ENCODE measurements at places on chromosomes 2 and 18.

DNA sequence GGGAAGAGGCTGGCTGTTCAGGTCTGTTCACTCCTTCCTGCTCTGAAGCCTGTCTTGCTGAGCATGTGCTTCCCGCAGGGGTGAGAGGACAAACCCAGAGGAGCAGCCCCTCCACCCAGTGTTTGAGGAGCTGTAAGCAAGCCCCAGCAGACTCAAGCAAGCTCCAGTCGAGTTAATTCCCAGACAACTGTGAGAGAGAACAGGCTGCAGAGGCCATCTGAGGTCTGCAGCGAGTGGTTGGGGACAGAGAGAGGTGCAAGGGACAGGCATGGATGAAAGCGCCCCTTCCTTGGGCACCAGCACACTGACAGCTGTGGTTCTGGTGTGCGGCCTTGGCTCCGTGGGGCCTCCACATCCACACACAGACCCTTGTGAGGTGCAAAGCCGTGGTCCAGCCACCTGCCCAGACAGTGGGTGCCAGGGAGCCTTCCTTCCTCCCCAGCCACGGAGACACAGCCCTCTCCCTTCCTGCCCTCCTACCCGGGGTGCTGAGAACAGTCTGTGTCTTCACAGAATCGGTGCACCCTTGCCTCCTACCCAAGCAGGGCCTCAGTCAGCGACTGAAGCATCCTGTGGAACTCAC, 36.2 kb downstream of the MAL start:
- DNase-seq, result no peak

- DNase-seq, result no peak
Measured at GRCh38 chr18:58113337-58113736, 69.3 kb downstream of the NEDD4L start.

DNA sequence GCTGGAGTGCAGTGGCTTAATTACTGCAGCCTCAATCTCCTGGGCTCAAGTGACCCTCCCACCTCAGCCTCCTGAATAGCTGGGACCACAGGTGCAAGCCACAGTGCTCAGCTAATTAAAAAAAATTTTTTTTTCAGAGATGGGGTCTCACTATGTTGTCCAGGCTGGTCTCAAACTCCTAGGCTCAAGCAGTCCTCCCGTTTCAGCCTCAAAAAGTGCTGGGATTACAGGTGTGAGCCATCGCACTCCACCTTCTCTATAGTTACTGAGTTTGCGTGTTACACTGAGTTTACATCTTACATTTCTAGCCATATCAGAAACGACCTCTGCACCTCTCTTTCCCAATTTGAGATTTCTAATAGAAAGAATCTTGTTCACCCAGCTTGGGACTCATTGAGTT, 53.6 kb upstream of the EML4 start:
- no peak for DNase-seq

GRCh38 chr2:164697688-164698461, 76.6 kb upstream of the GRB14 start:
- DNase-seq, result no peak

- no peak for DNase-seq
Measured at GRCh38 chr2:21277068-21278056, 153.6 kb downstream of the TDRD15 start.

GRCh38 chr18:42305869-42306593, 351.0 kb downstream of the PIK3C3 start:
- no peak for DNase-seq

- no peak for DNase-seq
Measured at GRCh38 chr18:27042177-27042576, 142.9 kb downstream of the CHST9 start.

- no peak for DNase-seq
Measured at GRCh38 chr2:240121675-240122074, 14.4 kb downstream of the COPS9 start.

GRCh38 chr18:79953971-79954651, 2.7 kb upstream of the SLC66A2 start:
- DNase-seq, result no peak

DNA sequence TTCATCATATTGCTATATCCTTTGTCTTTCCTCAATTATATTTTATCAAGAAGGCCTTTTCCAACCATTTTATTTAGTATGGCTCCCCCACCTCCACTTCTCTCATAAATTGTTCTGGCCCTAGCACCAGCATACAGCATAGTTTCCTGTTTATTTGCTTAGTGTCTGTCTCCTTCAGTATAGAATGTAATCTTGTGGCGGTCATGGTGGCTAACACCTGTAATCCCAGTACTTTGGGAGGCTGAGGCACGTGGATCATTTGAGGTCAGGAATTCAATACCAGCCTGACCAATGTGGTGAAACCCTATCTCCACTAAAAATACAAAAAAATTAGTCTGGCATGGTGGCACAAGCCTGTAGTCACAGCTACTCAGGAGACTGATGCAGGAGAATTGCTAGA, 39.6 kb upstream of the CLASP1 start:
- no peak for DNase-seq

- no peak for DNase-seq
Measured at GRCh38 chr2:71725836-71726235, 272.5 kb downstream of the DYSF start.

DNA sequence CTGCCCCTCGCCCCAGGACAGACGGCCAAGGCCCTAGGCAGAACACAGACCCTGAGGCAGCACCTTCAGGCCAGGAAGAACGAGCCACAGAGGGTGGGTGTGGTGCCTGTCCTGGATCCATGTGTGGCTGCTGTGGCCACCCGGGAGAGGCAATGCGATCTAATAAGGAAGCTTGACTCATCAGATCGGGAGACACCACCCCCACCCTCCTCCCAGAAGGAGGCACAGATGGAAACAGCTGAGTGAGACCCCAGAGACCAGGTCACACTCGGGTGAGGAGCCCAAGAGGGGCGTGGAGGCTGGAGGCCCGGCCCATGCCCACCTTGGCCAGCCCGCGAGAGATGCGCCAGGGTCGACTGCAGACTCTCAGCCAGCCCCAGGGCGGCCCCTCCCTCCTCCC, 20.3 kb downstream of the KCNG2 start:
- DNase-seq, result no peak

GRCh38 chr2:234669621-234670020, 172.7 kb upstream of the ARL4C start:
- DNase-seq, result no peak

DNA sequence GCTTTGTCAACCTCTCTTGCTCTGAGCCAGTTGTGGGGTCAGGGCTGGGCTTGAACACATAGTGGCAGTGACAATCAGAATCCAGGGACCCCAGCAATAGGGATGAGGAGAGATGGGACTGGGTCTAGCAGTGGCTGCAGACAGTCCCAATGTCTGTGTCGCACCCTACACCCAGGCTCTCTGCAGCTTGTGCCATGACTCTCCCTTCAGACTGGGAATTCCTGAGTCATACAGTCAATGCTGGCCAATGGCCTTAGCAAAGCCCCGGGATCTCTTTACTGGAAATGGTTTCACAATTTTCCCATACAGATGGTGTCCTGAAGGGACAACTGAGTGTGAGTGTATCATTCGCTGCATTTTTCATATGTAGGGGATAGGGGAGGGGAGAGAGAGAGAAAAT, 74.2 kb upstream of the CELF4 start:
- no peak for DNase-seq

DNA sequence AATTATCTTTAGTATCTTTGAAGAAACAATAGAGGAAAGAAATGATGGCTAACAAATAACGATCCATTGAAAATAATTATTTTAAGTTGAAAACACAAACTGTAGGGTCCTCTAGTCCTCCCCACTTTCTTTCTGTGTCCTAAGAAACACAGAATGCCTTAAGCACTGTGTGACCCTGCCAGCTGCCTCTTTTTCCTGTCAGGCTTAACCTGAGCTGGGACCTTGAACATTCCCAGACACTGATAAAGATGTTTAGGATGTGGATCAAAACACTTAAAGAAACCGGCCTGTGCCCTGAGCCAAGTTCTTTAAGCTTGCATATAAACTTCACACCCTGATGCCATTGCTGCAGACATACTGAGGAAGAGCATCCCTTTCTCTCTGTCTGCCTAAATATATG, 755.4 kb upstream of the VRK2 start:
- no peak for DNase-seq

DNA sequence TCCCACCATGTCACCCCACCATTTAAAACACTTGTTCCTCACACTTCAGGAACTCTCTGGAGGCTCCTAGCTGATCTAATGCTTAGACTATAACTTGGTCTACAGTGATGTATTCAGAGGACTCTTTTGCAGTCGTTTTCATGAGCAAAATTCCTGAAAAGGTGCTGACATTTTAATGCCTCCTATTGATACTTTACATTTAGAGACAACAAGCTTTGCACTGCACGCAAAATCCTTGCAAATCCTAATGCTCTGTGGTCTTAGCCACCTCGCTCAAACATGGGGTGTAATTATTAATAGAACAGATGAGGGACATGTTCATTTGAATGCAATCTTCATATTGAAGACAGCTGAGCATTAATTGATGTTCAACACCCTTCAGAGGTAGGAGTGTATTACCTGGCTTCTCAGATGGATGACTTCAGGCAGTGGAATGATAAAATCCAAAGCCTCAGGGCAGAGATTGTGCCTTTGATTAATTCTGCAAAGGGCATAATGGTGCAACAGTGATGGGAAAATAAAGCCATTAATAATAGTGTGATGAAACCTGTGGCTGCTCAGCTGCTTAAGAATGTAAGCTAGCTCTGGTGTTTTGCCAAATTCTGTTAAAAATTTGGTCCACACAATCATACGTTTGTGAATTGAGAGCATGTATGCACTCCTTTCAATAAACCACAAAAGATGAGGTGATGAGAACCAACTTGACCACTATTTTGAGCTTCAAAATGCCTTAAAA, 5.4 kb downstream of the CTAGE1 start:
- no peak for DNase-seq

GRCh38 chr2:231344851-231345250, 50.7 kb upstream of the B3GNT7 start:
- no peak for DNase-seq

- DNase-seq, result no peak
Measured at GRCh38 chr2:106572541-106573450, 85.6 kb downstream of the CD8B2 start.

DNA sequence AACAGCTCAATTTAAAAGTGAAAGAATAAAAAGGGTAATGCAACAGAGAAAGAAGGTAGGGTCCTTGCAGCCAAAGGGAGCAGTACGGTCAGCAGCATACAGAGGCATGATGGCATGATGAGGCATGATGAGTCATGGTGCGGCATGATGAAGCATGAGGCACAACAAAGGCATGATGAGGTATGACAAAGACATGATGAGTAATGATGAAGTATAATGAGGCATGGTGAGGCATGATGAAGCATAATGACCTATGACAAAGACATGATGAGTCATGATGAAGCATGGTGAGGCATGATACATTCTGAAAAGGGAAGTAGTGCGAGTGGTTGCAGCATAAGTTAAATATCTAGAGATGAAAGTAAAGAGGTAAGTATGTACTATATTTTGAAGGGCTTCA, 673.2 kb downstream of the TMEM182 start:
- DNase-seq, result no peak

- DNase-seq, result no peak
Measured at GRCh38 chr2:70558195-70558808, 4.7 kb upstream of the TGFA start.

DNA sequence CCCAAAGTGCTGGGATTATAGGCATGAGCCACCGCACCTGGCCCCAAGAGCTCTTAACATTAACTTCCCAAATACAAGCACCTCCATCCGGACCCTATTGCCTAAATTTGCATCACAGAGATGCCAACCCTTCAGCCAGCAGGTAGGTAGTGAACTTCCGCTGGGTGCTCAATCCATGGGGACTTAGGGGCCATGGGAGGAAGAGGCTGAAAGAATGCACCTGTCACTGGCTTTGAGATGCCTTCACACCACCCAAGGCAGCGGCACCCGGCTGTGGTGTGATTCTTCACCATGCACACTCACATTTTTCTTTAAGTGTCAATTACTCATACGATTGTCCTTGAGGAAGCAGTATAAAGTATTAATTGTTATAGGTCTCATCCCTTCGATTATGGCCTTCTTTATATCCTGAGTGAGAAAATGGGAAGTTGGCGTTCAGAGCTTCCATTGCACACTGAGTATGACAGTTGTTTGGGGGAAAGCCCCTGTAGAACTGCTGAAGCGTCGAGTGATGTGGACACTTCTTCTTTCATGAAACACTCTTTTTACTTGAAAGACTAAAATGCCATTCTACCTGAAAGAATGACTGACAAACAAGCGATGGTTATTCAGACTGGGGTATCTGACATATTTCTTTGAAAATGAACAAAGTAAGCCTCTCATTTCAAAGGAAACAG, 51.8 kb upstream of the BIN1 start:
- DNase-seq, result no peak

GRCh38 chr2:219713110-219713509, 85.7 kb downstream of the SLC4A3 start:
- DNase-seq, result no peak

- no peak for DNase-seq
Measured at GRCh38 chr2:157473581-157473980, 29.7 kb upstream of the CYTIP start.

DNA sequence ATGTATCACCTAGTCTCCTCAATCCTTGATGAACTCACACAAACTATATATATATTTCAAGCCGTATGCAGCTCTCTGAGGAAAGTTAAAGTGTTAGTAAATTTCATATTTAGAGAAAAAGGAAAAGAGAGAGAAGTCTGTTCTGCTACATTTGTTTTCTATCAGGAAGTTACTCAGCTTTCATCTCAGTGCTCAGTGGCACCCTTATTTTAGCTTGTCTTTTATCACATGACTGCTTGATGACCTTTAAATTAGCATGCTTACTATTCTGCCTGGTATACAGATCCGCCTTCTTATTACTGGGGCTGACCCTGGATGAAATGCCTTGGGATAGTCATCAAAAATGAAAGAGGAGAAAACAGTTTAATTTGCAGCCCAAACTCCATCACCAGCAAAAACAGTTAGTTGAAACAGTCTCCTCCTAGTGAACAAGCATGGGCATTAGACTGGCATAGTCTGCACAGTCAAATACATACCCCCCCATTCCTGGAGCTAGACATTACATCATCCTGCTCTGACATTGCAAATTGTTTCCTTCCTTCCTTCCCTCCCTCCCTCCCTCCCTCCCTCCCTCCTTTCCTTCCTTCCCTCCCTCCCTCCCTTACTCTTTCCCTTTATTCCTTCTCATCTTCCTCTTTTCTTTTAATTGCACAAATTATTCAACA, 215.7 kb downstream of the TMEM182 start:
- DNase-seq, result no peak

DNA sequence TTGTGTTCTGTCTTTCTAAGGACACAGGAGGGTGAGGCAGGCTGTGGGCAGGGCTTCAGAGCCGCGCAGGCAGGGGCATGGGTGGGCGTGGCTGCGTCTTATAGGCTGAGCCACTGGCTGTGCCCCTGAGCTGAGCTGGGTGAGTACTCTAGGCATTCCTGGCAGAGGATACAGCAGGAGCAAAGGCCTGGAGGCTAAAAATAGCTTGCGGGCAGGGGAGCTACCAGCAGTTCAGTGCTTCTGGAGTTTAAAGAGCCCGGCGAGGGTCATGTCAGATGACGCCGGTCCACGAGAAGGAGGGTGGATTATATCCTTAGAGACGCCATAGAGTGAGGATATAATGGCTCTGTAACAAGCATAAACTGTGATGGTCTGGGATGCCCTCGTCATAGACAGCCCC, 31.5 kb upstream of the PDIA6 start:
- no peak for DNase-seq

Data from effector memory CD8-positive, alpha-beta T cell (primary cell).